ENCODE measurements at places on chromosomes 16 and 17. TPM values are rescaled to one million over a fixed set of nuclear protein-coding genes. Genes with fewer than 3 reads are reported as not detected.

The KCNH4 gene
- total RNA-seq = 0.05 TPM

DNA sequence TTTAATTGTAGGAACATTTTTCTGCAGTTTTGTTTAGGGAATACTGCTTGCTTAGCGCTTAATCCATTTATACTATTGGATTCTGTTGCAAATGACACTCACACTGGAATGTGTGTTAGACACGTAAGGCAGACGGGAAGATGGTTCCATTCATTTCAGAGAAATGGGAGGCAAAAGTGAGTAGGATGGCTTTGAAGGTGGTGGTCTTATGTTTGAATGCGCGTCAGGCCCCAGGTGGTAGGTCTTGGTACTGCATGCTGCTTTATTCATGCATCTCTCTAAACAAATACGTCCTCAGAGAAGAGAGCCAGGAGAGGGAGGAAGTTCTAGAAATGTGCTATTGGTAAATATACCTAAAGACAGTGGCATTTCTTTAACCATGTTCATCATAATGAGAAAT is 997.6 kb upstream of the RBFOX1 start:
- no peaks in the 10 kb centered on the region for H3K27me3 ChIP-seq
- H3K27ac ChIP-seq = no peak overlapping the region
- DNase-seq = no peak
- H3K36me3 ChIP-seq = no peaks in the 10 kb centered on the region

DNA sequence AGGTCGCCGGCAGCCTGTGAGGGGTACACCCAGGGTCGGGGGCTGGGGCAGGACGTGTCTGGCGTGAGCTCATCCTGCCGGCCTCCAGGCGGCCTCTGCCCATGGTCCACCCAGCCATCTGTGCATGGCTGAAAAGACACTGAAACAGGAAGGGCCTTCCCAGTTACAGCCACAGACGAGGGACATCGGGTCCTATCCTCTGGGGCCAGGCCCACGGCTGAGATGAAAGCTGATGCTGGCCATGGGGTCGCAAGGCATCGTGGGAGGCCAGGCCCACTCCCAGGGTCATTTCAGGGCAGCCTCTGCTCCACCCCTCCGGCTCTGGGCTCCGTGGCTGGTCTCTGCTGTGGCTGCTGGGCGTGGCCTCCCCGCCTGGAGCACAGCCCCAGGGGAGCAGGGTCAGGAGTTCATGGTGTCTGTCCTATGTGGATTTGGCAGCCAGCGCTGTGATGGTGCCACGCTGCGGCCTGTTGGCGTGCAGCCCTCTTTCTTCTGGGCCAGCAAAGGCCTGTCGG is 16.6 kb upstream of the ATP6V0C start:
- no peak for DNase-seq
- no peaks in the 10 kb centered on the region for H3K27me3 ChIP-seq
- H3K4me3 ChIP-seq = no peak overlapping the region
- H3K27ac ChIP-seq = peak overlapping the region; percentile 2

The CA10 gene
- total RNA-seq = not detected

- H3K4me3 ChIP-seq = no peak overlapping the region
- no peaks in the 10 kb centered on the region for H3K36me3 ChIP-seq
- H3K4me1 ChIP-seq = peaks cover 24% of the 10 kb centered on the region
- no peak overlapping the region for H3K27ac ChIP-seq
- H3K27me3 ChIP-seq = peaks cover 10% of the 10 kb centered on the region
These were observed 5.4 kb downstream of the ABR start for GRCh38 chr17:1174263-1174880.

DNA sequence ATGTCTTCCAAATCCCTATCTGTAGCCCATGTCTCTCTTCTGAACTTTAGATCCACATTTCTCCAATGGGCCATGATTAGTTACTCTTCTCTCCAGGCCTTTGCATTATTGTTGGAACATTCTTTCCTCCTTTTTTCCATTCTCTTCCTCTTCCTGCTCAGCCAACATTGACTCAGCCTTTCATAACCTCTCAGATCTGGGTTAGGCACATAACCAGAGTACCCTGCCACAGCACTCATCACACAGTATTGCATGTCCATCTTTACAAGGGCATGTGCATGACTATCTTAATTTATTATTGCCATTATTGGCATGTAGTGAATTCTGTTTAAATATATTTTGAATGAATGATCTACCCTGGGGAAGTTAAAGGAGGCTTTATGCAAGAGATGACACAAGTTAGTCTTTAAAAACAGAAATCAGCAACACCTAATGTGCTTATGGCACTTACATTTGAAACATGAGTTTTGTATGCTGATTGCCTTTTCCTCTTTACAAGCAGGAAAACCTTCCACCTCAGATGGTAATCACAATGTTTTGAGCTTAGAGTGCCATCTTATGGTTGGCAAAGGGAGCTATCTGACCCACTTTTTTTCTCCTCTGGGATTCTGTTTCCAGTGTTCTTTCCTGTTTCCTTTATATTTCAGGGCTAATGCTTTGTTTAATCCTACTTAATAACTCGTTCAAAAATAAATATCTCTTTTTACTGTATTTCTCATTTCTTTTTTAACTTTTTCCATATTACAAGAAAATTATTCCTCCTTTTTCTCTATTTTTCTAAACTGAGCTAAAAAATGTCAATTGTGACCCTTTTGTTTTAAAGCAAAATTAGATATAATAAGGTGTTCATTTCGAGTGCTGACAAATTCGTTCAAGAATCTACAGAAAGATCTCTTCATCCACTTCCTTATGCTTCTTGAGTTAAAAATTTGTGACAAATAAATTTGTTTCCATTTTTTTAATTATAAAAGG is 151.0 kb upstream of the RBL2 start:
- H3K4me3 ChIP-seq = no peak overlapping the region
- peaks cover 4% of the 10 kb centered on the region for H3K4me1 ChIP-seq
- DNase-seq = no peak
- H3K36me3 ChIP-seq = peaks cover 7% of the 10 kb centered on the region

All from activated CD8-positive, alpha-beta T cell treated with anti-CD3 and anti-CD28 coated beads, Interleukin-2, amount 10 ng/mL, durations not matched to agents 7 days and 5 days (primary cell).